GM12891 (cell line): ENCODE measurements at places on chromosomes 6 and 20.

GRCh38 chr6:154166140-154166539 is 127.1 kb downstream of the OPRM1 start:
- DNase-seq, result no peak

DNA sequence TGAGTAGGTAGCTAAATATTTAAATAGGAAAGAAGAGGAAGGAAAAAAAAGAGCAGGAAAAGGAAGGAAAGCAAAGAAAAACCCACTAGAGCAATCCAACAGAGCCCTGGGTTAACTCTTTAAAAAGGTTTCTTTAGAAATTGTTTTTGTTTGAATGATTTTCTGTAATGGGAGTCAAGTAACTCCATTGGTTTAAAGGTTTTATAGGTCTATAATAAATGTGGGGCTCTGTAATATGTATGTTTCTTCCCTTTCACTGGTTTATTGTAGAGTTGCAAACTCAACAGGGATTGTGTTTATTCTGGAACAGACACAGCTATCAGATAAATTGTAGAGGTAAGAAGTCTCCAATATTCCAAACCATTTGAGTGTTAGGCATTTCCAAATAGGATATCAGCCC is 10.9 kb downstream of the PLEKHG1 start:
- DNase-seq, result no peak

- DNase-seq, result no peak
Measured at GRCh38 chr20:35286077-35286898, 1.7 kb upstream of the EIF6 start.

- DNase-seq, result no peak
Measured at GRCh38 chr20:428658-429200, 20.6 kb downstream of the RBCK1 start.

GRCh38 chr6:105759015-105759414 is 327.1 kb upstream of the PRDM1 start:
- DNase-seq, result no peak

DNA sequence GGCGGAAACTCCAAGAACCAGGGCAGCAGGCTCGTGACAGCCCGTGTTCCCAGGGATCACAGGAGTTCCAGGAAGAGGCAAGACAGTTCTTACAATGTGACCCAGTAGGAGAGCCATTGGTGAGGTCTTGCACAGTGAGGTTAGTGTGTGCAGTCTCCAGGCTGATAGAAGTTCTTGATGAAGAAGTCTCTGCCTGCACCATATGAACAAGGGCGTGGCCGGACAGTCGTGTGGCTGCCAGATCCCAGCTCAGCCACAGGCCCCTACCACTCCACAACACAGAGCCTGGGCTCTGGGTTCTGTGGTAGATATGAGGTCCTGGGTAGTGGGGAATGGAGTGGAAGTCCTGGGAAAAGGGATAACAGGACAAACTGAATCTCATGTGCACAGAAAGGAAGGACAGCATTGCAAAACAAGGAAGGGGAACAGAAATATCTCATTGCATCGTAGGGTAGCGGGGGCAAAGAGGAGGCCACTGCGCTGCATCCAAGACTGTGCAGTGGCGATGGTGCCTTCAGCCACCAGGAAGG is 65.2 kb downstream of the STX11 start:
- peak; percentile 26 for DNase-seq

GRCh38 chr6:97443408-97444080 is 160.5 kb upstream of the MMS22L start:
- DNase-seq, result no peak

DNA sequence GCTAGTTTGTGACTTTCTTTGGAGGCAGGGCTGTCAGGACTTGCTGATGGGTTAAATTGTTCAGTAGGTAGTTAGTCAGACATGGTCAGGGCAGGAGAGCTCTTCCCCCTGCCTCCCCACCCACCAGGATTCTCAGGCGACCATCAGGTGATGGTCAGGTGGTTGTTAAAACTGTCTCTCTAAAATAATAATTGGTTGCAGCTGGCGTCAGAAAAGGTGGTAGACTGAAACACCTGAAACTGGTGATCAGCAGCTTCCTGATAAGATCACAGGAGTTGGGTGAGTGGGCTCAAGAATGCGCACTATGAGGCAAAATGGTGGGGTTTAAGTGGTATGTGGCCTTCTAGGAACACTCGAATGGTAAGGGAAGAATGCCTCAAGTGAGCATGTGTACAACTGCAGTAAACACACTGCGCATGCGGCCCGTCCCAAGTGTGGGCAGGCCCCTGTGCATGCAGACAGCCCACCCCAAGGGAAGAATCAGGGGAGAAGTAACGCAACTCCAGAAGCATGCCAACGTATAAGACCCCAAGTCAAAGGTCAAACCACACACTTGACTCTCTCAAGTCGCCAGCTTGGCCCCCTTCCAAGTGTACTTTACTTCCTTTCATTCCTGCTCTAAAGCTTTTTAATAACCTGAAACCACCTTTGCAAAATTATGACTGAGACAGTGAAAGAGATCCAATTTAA is 7.9 kb upstream of the BLCAP start:
- no peak for DNase-seq
